ENCODE measurements at places on chromosomes 12 and 14. TPM values are rescaled to one million over a fixed set of nuclear protein-coding genes. Genes with fewer than 3 reads are reported as not detected.

VRTN gene
- total RNA-seq = not detected

SSPN gene
- total RNA-seq = 24.6 TPM

ZNF891 gene
- total RNA-seq = 0.92 TPM

OR6C4 gene
- total RNA-seq = not detected

SLC25A47 gene
- total RNA-seq = not detected
